ENCODE measurements at places on chromosomes 12 and 14.

GRCh38 chr14:75542588-75543091 lies 20.4 kb downstream of the BATF start:
- DNase-seq: no peak

DNA sequence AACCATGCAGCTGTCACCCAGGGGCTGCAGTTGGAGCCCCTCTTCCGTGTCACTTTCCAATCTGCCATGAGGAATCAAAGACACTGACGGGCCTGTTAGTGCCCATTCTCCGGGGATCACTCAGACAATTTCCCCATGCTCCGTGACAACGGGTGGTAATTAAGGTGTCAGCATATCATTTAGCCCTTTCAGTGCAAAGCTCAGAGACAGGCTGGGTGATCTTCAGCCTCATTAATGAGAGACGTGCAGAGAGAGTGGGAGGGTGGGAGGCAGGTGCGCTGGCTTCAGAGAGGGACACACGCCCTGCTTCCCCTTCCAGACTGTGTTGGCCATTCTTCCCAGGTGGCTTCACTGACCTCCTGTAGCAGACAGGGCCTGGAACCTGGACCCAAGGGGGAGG lies 58.7 kb downstream of the MVK start:
- DNase-seq: no peak

DNA sequence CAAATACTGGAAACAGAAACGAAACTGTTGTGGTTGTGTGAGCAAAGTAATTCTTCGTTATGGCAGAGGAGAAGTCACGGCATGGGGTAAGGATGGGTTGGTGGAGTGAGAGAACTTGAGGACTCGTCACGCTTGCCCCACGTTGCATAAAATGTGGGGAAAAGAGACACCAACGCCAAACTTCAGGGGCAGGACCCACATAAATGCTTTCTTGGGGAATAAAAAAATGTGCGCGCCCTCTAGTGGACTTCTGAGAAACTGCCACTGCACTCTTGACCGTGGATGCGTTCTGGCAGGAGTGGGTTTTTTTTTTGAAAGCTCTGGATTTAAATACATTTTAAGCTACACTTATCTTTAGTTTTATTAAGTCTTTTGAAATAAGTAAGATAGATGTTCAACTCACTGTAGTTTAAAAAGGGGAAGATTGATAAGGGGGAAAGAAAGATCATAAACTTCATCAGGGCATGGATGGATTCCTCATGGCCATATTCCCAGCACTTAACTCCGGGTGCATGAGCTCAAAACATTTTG lies 4.1 kb upstream of the IGF1 start:
- DNase-seq: peak; percentile 62

- no peak for DNase-seq
Observed at GRCh38 chr14:99383472-99384449, 96.9 kb downstream of the SETD3 start.

- no peak for DNase-seq
Observed at GRCh38 chr12:1517007-1517406, 77.4 kb downstream of the FBXL14 start.

GRCh38 chr12:76804435-76804976 lies 40.6 kb downstream of the ZDHHC17 start:
- DNase-seq: no peak

DNA sequence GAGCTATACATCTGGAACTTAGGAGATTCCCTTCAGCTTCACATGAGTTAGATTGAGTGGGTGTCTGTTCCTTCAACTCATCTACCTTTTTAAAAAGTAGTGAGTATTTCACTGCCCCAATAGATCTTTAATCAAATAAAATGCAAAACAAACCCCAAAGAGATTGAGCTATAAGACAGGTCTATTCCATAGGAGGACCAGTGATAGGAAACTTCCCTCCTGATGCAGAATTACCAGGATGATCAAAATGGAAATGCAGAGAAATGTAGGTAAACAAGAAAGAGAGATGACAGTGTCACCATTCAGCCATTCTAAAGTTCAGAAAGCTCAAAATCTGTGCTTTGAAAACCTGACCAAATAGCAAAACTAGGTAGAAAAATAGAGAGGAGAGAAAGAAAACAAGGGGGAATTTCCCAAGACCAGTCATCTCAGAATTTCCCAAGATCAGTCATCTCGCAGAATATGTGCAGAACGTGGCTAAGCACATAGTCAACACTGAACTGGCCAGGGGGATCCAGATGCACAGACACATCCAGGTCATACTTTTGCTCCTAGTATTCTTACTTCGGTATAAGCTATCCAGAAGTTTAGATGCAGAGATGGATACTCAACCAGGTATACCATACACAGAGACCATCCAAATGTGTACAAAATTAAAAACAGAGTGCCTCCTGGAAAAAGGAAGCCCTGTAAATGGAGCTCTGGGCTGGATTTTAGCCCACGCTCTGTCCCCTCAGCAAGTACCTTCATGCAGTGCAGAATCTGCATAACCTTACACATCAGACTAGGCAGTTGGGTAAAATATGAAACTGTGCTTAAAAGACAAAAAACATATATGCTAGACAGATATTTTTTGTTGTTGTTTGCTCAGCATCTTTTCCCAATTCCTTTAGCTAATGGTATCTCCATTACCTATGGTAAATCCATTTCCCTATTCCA lies 27.4 kb downstream of the SLC41A2 start:
- peak; percentile 11 for DNase-seq

- no peak for DNase-seq
Observed at GRCh38 chr12:88896958-88897357, 316.7 kb upstream of the KITLG start.

- DNase-seq: no peak
Observed at GRCh38 chr12:49680075-49680474, 27.1 kb downstream of the FMNL3 start.

GRCh38 chr12:64080319-64081007 lies 141.6 kb downstream of the KICS2 start:
- no peak for DNase-seq

DNA sequence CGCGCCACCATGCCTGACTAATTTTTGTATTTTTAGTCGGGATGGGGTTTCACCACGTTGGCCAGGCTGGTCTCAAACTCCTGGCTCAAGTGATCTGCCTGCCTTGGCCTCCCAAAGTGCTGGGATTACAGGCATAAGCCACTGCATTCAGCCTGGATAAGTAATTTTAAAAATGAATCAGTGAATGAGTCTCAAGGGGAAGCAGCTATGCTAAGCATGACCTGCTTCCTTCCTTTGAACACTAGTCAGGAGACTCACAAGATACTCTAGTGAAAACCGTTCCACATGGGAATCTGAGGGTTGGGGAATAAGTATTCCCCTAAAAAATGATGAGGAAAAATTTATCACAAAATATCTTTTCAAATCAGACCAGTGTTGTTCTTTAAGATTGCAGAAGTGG lies 10.7 kb upstream of the FAM234B start:
- DNase-seq: no peak

DNA sequence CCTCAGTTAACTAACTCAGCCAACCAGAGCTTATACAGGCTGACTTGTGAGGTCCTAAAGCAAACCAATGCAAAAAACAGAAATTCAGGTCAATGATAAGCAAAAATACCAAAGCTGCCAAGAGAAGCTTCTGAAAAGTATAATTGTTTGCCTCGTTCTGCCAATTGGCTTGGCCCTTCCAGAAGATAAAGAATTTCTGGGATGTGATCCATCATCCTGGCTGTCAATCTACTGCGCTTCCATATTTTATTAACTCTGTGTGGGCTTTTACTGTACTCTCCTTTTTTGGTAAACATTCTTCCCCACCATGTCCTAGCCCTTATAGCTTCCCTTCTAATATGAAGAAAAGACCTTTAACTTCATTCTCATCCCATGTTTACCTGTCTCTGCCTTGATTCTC lies 387.9 kb downstream of the TMEM117 start:
- DNase-seq: no peak

DNA sequence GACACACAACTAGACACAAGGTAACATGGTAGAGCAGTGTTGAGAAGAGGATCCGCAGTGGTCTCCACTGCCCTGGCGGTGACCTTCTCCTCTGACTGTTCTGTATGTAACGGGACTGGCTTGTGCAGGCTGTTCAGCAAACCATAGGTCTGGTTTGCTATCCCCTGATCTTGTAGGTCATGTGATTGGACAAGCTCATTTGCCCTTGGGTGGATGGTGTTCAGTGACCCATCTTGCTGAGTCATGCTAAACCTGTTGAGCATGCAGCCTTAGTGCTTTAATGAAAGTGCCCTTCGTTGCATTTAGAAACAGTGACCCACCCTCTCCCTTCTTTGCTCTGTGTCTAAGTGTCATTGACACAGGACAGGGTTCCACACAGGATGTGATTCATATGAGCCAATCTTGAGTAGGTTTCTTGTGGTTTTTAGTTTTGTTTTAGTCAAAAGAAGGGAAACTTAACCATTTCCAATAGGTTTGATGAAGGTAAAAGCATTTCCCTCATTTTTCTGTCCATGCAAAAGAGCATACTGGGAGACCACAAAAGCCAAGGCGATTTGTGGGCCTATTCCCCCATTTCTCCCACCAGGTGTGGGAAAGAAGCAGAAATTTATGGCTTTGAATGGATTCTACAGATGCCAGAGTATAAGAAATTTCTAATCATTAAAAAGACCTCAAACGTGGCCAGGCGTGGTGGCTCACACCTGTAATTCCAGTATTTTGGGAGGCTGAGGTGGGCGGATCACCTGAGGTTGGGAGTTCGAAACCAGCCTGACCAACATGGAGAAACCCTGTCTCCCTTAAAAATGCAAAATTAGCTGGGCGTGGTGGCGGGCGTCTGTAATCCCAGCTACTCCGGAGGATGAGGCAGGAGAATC lies 32.6 kb upstream of the HIF1A start:
- no peak for DNase-seq

DNA sequence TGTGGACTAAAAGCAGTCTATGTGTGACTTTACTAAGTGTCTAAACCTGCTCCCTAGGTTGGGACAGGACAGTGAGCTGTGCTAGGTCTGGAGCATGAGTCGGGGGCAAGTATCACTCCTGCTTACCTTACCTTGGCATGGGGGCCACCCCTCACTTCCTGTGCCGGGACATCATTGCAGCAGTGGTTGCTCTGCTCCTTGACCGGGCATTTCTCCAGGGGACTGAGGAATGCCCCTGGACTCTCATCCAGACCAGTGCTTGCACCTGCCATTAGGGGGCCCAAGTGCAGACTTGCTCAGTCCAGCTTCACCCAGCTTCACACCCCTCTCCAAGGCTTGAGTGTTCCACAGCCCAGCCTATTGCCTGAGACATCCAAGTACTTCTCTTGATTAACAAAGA lies 84.7 kb upstream of the NELL2 start:
- no peak for DNase-seq

- no peak for DNase-seq
Observed at GRCh38 chr12:64621257-64621942, 11.1 kb downstream of the RASSF3 start.

DNA sequence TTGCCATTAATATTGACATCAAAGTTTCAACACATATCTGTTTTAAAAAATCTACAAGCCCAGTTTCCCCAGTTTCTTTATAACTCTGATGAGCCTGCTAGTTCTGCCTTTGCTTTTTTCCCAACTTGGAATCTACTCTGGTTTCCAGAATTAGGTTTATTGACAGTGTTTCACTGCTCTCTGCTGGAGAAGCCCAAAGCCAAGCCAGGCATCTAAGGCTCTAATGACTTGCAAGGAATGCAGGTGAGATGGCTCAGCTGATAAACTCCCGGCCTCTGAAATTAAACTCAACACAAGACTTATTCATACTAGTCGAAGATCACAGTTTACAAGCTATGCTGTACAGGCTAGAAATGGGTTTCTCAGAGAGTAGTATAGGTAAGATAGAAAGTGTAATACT lies 54.3 kb downstream of the HMGA2 start:
- DNase-seq: no peak

- no peak for DNase-seq
Observed at GRCh38 chr12:86623267-86623666, 367.1 kb upstream of the MGAT4C start.

DNA sequence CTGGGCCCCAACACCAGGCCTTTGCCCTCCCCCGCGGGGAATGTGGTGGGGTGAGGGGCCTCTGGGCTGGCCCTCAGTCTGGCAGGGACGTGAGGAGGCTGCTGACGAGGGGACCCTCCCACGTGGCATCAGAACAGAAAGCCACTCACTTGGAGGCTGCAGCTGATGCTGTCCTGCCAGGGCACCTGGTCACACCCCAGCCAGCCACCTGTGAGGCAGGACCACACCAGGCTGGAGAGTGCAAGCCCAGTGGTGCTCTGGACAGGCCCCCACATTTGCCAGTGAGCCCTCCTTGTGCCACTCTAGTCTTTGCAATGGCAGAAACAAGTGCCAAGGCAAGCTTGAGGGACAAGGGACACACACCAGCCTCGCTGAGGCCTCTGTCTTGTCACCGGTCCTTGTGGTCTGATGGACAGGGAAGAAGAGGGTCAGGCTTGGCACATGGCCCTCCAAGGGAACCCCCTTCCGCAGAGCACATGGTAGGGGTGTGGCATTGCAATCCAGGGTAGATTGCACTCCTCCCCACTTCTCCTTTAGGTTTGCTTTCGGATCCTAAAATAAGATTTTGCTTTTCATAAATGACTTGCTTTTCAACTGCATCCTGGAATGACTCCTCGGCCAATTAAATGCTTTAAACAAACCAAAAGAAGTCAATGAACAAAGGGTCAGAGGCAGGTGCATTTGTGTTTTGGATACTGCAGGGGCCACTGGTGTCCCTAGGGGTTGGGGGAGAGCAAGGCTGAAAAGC lies 53.7 kb downstream of the CCDC88C start:
- no peak for DNase-seq

DNA sequence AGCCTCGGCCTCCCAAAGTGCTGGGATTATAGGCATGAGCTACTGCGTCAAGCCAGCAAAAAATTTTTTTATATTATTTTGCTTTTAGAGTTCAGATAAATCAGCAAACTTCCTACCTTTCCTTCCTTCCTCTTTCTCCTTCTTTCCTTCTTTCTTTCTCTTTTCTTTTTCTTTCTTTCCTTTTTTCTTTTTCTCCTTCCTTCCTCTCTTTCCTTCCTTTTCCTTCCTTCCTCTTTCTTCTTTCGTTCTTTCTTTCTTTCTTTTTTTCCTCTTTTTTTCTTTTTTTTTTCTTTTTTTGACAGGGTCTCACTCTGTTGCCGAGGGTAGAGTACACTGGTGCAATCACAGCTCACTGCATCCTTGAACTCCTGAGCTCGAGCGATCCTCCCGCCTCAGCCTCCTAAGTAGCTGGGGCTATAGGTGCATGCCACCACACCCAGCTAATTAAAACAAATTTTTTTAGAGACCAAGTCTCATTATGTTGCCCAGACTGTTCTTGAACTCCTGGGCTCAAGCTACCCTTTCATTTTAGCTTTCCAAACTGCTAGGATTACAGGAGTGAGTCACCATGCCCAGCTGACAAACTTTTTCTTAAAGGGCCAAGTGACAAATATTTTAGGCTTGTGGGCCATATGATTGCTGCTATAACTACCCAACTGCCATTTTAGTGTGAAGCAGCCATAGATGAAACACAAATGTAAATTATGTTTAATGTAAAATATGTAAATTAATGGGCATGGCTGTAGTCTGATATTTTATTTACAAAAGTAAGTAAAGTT lies 7.1 kb upstream of the WASHC4 start:
- DNase-seq: no peak

DNA sequence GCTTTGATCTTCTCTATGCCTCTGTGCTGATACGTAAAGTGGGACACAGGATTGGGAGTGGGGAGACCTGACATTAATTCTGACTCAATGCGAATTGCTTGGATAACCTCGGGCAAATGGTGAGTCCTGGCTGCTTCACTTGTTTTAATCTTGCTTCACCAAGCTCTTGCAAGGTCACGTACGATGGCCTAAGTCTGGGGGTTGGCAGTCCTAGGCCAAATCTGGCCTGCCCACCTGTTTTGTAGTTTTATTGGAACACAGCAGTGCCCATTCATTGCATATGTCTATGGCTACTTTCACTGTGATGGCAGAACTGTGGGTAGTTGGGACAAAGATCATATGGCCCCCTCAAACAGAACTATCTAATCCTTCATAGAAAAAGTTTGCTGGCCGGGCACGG lies 13.4 kb downstream of the CLSTN3 start:
- DNase-seq: no peak

Data from thymus (tissue), 14 donors.